ENCODE measurements at places on chromosomes 11 and 22.
A peak's percentile ranks its signal among the peaks of the same experiment; 100 is the strongest.

- peak; percentile 27 for DNase-seq
Observed at GRCh38 chr22:28883917-28884746, 760 bp downstream of the ZNRF3 start.

DNA sequence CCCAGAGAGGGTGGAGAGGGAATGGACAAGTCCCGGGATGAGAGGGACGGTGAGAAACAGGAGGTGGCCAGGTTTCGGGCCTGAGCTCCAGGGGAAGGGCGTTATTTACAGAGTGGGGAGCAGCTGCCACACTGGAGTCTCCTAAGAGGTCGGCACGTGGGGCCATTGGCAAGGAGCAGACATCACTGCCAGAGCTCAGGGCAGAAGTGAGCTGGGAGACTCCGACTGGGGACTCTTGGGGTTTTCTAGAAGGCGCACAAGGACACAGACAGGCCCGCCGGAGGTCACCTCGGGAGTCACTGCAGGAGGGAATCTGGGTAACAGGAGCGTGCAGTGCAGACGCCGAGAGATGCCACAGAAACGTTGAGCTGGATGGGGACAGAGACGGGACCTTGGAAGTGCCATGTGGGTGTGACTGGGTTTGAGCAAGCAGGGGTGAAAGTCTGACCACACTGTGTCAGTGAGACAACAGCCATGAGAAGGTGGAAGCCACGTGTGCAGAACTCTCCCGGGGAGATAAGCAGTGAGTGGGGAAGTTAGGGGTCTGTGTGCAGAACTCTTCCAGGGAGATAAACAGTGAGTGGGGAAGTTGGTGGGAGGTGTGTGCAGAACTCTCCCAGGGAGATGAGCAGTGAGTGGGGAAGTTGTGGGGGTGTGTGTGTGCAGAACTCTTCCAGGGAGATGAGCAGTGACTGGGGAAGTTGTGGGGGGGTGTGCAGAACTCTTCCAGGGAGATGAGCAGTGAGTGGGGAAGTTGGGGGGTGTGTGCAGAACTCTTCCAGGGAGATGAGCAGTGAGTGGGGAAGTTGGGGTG, 187.5 kb downstream of the SHANK2 start:
- DNase-seq = no peak

- DNase-seq = peak; percentile 75
Observed at GRCh38 chr11:65489035-65489705, 9.7 kb upstream of the MALAT1 start.

DNA sequence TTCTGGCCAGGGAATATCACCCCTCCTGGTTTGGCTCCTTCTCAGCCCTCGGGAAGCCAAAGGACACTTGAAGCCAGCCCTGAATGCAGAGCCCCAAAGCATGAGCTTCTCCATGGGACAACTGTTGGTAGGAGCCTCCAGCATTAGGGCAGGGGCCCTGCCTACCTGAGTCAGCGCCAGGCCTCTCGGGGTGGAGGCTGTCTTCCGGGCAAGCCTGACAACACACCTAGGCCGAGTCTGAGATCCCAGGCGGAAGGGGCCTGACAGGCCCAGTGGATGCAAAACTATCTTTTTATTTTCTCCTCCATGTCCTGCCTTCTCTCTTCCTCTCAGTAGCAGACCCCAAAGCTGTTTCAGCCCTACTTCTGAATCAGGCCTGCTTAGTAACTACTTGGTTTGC, 27.6 kb downstream of the RCOR2 start:
- no peak for DNase-seq

DNA sequence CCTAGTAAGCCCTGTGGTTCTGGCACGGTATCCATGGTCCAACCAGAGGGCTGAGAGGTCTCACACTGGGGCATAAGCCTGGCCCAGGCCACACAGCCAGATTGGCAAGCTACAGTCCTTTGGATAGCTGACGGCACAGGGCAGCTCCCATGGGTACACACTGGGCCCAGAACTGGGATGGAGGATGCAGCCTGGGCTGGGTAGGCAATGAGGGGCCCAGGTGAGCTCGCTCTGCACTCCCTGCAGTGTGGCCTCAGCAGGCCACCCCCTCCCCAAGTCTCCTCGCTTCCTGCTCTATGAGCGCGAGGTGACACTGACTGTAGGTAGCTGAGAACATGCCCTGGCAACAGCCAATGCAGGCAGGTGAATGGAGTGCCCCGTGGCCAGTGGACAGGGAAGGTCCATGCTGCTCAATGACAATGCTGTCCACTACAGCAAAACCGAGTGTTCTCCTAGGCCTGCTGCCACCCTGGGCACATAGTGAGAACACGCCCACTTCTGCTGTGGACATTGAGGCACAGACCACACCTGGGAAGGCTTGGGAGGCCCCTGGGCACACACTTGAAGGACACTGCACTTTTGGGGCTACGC, 3.8 kb downstream of the ARVCF start:
- DNase-seq = no peak

DNA sequence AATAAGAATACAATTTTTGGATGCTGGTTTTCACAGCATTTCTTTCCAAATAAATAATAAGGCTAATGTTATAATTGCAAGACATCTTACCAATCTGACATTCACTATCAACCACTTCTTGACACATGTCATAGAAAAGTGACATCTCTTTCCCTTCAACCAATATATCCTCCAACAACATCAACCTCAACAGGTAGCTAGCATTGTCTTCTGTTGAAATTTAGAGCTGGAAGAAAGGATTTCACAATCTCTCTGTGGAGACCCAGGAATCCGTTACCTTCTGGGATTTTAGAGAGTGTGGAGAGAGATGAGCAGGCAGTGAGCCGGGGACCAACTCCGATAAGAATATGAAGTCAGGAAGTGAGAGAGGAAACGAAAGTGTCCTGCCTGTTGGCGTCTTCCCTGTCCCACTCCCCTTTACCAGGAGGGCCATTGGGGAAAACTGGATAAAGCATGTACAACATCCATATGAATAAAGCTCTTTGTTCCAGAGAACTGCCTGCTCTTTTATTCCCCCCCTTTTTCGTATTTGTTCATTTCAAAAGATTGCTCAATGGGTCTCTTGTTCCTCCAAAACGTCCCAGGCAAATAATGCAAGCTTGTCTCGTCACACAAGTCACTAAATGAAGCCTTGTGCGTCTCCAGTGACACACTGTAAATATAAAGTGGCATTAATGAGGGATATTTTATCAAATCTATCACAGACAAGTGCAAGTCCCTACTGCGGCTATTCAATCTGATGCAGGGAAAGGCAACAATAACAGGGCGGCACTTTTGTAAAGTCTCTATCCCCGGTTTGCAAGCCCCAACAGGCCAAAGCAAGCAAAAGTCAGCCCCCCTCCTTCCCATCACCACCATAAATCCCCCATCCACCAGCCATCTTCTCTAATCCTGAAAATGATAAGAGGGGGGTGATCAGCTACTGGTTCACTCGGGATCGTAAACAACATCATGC, 3.4 kb downstream of the CADM1 start:
- no peak for DNase-seq

DNA sequence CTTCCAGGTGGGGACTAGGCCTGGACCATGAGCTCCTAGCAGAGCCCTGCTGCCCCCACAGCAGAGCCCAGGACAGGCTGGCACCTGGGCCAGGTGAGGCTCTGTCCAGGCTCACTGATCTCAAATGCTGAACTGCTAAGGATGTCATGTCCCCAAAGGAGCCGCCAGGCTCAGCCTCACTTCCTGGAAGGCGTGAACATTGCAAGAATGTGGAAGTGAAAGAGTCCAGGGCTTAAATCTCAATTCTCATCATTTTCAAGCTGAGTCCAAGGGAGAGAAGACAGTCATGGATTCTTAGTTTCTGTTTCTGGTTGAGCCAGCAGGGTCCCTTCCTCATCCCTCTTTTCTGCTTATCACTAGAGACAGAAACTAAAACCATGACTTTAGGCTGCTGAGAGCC, 5.0 kb downstream of the ASCL2 start:
- no peak for DNase-seq

DNA sequence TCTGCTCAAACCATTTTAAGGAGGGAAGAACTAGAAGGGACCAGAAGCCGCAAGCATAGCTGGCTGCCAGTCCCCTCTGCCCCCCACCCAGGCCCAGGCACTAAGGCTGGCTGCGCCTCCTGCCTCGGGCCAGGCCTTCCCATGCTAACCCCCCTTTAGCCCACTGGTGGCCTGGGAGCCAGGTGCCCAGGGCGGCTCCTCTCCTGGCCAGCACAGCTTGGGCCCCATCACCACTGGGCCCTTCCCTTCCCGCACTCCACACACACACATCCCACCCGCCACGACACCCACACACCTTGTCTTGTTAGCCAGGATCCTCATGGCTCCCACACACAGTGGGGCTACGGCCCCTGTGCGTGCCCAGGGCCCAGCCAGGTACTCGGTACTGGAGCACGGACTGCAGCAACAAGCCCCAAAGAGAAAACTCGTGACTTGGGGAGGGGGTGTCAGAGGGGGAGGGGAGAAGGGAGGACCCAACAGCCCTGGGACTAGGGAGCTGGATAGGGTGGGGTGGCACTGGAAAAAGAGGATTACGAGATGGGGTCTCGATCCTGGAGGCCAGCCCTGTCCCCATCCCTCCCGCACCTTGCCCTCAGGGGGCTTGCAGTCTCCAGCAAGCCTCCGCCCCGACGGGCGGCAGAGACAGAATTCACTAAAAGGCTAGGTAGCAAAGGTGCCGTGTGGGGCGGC, 16.0 kb downstream of the BCL9L start:
- no peak for DNase-seq

- DNase-seq = no peak
Observed at GRCh38 chr11:111779118-111779517, 12.9 kb upstream of the PPP2R1B start.

DNA sequence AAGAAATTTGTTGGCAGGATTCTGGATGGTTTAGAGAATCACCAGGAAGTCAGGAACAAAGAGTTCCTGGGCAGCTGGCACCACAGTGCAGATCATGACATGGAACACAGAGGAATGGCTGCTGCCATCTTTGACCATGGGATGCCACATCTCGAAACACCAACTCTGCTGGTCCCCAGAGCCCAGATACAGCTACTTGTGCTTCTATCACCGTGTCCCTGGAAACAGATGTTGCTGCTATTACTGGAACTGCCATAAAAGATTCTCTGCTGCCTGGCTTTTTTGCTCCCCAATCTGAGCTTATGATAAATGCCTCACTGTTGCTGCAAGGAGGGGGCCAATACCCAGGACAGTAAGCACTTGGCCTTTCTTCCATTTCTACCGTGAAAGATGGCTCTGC, 185.2 kb downstream of the CSNK2A3 start:
- DNase-seq = no peak
